Caco-2 (cell line): ENCODE measurements at places on chromosomes 1 and 21. TPM values are rescaled to one million over a fixed set of nuclear protein-coding genes. Genes with fewer than 3 reads are reported as not detected.

DNA sequence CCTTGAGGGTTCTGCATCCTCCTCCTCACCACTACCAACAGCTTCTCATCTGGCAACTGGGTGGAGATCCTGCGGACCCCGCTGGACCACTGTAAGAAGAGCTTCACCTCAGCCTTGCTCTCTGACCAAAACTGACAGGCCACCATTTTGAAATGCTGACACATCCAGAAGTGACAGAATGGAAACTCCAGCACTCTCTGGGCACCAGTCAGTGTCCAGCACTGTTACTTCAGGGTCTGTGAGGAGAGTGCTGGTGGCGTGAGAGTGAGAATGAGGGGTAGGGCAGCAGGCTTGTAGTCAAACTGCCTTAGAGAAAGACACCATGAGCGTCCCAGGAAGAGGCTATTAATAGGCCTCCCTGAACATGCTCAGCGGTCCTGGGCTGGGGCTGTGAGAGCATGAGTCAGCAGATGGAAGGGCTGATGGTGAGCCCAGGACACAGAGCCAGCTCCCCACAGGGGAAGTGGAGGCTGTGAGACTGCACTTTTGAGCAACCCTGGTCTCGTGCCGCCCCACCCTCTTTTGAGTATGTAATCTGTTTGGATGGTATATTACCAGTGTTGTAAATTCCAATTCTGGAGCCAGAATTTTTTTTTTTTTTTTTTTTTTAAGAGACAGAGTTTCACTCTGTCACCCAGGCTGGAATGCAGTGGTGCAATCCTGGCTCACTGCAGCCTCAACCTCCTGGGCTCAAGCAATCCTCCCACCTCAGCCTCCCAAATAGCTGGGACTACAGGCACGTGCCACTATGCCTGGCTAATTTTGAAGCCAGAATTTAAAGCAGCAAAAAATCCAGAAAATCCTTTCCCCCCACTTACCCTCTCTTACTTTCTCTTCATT, 34.4 kb upstream of the SLC30A1 start:
- DNase-seq, result peak; percentile 81

DNA sequence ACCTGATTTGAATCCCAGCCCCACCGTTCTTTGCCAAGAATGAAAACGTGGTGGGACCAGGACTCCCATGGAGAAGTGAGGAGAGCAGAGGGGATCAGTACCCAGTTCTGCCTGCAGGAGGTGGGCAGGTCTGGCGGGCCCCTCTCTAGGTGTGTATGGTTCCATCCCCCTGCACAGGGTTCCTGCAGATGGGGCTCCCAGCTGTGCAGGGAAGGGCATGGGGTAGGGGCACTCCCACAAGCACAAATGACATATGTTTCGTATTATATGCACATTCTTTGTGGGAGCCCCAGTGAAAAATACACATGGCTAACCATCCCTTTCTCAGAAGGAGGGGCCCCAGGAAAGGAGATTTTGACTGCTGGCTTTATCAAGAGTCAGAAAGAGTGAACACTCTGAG, 144.6 kb downstream of the PLPP3 start:
- peak; percentile 36 for DNase-seq

- DNase-seq, result no peak
These were observed 15.9 kb upstream of the FASLG start for GRCh38 chr1:172642970-172643369.

- no peak for DNase-seq
These were observed 14.4 kb upstream of the ERVH48-1 start for GRCh38 chr21:42939582-42940413.

DNA sequence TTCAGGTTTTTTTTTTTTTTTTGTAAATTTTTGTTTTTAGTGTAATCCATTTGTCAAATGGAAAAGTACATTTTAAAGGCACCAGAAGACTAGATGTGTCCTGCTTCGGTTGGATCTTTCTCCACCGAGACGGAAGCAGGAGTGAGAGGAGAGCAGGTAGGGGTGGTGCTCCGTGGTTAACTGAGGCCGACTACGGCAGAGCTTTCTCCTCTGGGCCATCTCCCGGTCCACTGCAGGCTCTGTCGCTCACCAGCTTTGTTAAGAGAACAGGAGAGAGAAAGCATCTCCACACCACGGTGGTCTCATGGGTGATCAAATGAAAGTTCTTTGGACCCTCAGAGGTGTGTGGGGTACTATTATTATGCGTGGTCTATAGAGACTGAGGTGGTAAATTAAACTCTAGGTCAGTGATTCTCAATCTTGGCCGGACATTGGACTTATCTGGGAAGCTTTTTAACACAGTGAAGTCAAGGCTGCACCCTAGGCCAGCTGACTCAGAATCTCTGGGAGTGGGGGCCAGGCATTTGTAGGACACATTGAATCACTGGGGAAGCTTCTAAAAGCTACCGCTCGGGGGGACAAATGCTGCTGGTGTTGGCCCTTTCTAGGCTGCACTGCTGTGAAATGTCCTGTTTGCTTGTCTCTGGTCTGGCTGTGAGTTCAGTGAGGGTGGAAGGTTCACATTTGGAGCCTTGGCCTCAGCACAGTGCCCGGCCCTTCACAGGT, 25.0 kb downstream of the ABCA4 start:
- DNase-seq, result no peak

DNA sequence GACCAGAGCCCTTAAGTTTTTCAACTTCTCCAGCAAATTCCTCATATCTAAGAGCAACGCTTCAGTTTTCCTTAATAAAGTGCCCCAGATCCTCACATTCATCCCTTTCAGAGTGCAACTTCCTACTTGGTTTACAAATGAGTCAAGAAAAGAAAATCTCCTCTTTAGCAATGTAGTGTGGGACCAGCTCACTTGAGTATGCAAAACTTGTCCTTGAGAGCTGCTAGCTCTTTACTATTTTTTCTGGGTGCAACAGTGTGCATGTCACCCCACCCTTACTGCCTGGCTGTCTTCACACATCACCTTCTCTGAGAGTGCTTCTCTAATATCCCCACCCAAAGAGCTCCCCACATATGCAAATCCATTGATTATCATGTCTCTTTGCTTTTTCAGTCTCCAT, 203.1 kb upstream of the CAMK1G start:
- no peak for DNase-seq

DNA sequence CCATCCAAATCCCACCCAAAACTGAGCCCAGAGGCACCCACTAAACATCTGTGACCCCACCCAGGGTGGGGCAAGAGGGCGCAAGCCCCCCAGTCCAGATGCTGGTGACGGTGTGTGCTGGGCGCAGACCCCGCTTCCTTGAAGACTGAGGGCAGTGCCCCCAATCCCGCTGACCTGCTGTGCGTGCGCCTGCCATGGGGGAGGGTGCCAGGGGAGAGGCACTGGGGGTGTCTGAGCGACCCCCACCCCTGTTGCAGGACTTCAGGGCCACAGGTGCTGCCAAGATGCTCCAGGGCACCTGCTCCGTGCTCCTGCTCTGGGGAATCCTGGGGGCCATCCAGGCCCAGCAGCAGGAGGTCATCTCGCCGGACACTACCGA, 13.3 kb downstream of the COL6A2 start:
- DNase-seq, result no peak

DNA sequence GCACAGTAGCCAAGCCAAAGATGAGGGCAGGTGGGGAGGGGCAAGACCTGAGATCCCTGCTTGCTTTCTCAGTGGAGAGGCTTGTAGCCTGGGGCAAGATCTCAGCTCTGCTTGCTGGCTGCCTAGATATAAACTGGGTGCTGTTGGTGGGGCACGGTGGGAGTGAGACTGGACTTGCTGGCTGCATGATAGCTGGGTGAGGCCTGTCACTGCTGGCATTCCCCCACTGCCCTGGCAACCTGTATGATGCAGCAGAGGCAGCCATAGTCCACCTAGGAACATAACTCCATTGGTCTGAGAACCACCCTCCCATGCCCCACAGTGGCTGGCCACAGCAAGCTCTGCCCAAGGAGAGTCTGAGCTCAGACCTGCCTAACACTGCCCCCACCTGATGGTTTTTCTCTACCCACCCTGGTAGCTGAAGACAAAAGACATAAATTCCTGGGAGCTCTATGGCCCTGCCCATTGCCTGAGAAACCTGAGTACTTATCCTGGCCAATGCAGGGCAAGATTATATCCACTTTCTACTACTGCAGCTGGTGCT, 261.9 kb upstream of the DEPDC1 start:
- peak; percentile 1 for DNase-seq

The URB2 gene
- 19.7 and 21.4 TPM in 2 replicates for total RNA-seq

The CLCNKA gene
- total RNA-seq, result 0.46 TPM in 1 of 2 replicates, not detected in the other

The PFKFB2 gene
- 36.4 and 38.9 TPM in 2 replicates for total RNA-seq

The CNN3 gene
- 286 and 329 TPM in 2 replicates for total RNA-seq

The S100A6 gene
- total RNA-seq, result 416 and 432 TPM in 2 replicates

The TAF5L gene
- 20.6 and 23.8 TPM in 2 replicates for total RNA-seq

The SMYD3 gene
- total RNA-seq, result 33.0 and 37.7 TPM in 2 replicates

The GOLT1A gene
- 20.4 and 25.9 TPM in 2 replicates for total RNA-seq
